Left kidney (tissue), 8 donors: ENCODE measurements at places on chromosomes 5 and 9.

- DNase-seq, result no peak
Observed at GRCh38 chr5:127298656-127299055, 8.1 kb downstream of the MEGF10 start.

DNA sequence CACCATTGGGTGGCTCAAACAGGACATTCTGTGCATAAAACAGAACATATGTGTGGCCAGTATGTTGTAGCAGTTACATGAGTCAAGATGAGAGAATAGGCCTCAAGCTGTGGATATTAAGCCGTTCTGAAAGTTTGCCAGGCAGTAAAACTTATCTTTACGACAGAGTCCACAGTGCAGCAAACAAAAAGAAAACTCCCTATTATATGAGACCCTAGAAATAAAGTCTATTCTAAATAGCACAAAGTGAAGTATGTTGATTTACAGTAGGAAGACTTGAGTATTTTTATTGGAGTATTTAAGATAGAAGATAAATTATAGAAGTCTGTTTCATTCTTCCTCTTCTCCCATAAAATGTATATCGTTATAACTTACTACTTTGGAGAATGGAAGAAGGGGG lies 271.5 kb downstream of the ADGRV1 start:
- DNase-seq, result peak; percentile 71

GRCh38 chr5:109195667-109196066 lies 214.1 kb downstream of the PJA2 start:
- no peak for DNase-seq

- no peak for DNase-seq
Observed at GRCh38 chr5:158163451-158164295, 304.7 kb upstream of the CLINT1 start.

DNA sequence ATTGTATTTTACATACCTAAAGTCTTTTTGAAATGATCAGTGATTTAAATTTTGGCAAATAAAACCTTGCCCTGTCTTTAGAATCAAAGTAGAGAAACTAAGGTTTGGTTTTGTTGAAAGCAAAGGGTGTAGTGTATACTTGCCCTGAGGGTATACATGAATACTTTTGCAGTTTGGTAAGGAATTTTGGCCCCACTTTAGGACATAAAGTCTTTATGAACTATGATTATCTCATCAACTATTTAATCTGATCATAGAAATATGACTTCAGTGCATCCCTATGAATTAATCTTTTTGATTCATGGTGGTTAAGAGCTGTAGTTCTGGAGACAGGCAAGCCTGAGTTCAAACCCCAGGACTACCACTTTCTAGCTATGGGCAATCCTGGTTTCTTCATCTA lies 17.7 kb downstream of the RAD1 start:
- DNase-seq, result no peak

- DNase-seq, result no peak
Observed at GRCh38 chr9:135402048-135402738, 77.4 kb upstream of the PPP1R26 start.

GRCh38 chr5:31144364-31144763 lies 49.1 kb upstream of the CDH6 start:
- no peak for DNase-seq

DNA sequence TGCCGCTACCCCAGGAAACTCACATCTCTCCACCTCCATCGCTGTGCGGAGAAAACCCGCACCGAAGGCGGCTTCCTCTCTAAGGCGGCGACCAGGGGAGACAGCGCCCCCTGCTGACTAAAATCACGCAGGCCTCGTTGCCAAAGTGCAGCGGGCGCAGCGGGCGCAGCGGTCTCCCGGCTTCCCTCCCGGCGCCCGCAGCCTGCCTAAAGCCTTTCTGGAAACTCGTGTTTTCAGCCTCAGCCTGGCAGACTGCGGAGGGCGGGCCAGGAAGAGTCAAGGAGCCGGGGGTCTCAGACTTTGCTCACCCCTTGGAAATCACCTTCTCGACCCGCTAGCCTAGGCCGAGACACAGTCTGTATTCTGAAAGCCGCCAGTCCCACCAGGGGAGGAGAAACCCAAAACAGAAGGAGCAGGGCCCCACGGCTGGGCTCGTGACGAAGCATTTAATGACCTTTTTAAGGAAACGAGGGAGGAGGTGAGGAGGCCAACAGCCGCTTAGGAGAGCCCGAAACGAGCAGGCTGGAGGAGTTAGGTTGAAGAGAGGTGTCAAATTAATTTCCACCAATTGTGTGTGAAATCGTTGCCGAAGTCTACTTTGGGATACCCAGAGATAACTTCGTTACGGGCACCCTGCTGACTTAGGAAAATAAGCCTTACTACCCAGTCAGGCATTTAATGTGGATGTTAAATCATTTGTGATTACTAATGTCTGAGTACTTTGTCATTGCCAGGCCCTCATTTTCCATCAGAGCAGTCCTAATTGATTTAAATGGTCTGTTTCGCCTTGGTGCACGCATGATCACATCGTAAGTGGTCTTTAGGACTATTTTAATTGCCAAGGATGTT lies 7.3 kb upstream of the FOXB2 start:
- DNase-seq, result no peak

DNA sequence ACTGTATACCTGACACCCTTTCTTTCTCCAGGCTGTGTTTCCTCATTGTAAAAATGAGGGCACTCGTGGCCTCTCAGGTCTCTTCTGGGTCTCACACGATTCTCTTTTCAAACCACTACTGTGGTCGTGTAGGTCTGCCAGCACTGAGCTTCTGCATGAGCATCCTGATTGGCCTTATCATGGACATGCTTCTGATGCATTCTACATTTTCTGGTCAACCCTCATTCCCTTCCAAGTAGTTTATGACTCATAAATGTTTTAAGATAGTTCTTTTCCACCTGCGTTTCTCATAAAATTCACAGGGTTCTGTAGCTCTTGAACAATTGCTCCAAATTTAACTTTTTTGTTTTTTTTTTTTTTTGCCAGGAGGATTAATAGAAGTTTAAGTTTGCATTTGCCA lies 294.8 kb downstream of the KCTD16 start:
- DNase-seq, result no peak

- DNase-seq, result peak; percentile 39
Observed at GRCh38 chr9:76810377-76810957, 46.2 kb downstream of the PCA3 start.

GRCh38 chr9:105275938-105276337 lies 31.5 kb downstream of the SLC44A1 start:
- DNase-seq, result no peak

DNA sequence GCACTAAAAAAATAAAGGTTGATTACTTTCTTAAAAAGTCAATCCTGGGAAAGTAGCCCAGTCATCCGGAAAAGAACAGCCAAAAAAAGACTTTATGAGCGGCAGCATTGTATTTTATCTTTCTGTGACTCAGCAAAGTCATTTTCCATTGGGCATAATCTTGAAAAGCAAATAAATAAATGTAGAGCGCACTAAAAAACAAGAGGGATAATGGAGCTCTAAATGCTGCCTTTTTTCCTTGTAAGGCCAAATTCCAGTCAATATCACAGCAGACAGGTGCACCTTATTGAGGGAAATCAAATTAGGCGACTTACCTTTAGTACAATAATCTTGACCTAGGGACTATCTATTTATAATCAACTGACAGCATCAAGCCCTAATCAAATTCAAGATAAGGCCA lies 266.8 kb downstream of the MTRR start:
- DNase-seq, result no peak
